Neural crest cell (in vitro differentiated cells): ENCODE measurements at places on chromosomes 4 and X. TPM values are rescaled to one million over a fixed set of nuclear protein-coding genes. Genes with fewer than 3 reads are reported as not detected.

DNA sequence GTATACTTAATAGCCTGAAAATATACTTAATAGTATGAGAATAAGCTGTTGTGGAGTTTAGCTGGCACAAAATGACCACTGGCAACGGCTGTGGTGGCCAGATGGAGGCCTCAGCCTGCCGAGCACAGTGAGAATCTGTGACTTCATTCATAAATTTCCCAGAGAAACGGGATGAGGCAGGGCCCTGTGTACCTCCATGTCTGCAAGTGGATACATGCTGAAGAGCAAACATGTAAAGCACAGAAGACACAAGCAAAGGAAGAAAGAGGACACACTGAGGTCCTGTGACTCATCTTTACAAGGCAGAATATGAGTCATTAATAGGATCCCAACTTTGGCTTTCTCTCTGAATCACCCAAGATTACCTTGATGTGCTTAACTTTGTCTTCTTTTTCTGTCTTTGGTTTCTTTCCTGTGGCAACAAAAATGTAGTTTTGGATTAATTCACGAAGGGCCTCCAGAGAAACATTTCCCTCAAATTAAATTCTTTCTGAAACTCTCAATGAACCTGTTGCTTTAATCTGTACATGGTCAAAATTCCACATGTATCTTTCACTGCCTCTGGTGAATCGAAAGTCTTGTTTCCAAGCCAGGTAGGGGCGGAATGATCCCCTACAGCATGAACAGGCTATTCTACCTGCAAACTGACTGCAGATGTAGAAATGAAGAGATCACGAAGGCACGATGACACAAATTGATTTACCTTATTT lies 56.4 kb downstream of the IRF2 start:
- H3K4me1 ChIP-seq = peaks cover 5% of the 10 kb centered on the region
- no peak overlapping the region for H3K27ac ChIP-seq
- no peaks in the 10 kb centered on the region for H3K27me3 ChIP-seq
- DNase-seq = no peak

DNA sequence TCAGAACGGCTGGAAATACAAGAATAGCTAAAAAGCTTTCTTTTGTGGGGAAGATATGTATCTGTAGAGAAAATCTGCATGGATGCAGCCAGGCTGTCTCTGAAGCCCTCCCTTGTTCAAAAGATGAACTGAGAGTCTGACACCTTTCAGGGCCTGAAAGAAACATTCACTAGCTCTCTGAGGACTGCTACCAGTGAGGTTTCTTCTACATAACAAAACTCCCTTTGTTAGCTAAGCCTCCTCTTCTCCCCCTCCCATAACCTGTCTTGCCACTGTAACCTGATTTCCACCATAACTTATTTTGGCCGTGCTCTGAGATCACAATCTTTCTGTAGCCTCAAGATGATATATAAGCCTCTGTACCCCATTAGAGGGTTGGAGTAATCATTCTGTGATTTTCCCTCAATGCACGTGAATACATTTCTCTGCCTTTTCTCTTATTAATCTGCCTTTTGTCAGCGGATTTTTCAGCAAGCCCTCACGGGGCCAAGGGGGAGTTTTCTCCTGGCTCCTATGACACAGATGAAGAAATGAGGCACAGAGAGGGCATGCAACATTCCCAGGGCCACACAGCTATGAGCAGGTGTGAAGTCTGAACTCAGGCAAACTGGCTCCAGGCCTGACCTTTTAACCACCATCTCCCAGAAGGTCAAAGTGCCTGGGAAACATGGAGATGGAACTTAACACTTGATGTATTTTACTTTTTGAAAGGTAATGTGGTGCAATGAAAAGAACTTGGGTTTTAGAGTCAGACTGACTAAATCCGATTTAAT lies 161.6 kb upstream of the PRDX4 start:
- no peak overlapping the region for H3K4me3 ChIP-seq
- DNase-seq = no peak
- H3K36me3 ChIP-seq = no peaks in the 10 kb centered on the region
- peak overlapping the region; percentile 0 for H3K27ac ChIP-seq
- peaks cover 15% of the 10 kb centered on the region for H3K4me1 ChIP-seq

GRCh38 chrX:106039920-106040319 lies 1.4 kb upstream of the SERPINA7 start:
- no peak overlapping the region for H3K27ac ChIP-seq
- H3K4me1 ChIP-seq = no peaks in the 10 kb centered on the region
- H3K27me3 ChIP-seq = peaks cover 5% of the 10 kb centered on the region
- no peaks in the 10 kb centered on the region for H3K36me3 ChIP-seq
- no peak overlapping the region for H3K4me3 ChIP-seq

Gene PAGE1
- not detected in 2 replicates for total RNA-seq

Gene RNF175
- total RNA-seq = 25.7 and 26.6 TPM in 2 replicates
